ENCODE measurements at places on chromosomes 7 and 10.

DNA sequence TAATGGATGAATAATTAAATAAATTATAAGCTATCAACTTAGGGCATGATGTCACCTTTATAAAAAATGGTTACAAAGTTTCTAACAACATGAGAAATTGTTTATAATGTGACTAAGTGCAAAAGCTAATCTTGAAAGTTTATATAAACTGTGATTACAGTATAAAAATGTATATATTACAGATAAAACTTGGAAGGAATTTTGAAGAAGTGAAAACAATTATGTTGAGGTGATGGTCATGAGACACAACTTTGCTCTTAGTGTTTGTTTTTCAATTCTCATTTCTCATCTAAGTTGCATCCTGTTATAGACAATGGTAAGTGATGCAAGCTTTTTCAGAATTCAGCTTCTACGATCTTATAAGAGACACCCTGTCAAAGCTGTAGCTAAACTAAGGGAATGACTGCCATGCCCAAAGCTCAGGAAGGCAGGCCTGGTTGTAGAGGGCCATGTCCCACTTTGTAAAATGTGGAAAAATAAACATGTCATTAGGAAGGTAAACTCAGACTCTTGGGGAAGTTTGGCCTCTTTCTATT lies 23.9 kb downstream of the MACC1 start:
- DNase-seq = no peak

DNA sequence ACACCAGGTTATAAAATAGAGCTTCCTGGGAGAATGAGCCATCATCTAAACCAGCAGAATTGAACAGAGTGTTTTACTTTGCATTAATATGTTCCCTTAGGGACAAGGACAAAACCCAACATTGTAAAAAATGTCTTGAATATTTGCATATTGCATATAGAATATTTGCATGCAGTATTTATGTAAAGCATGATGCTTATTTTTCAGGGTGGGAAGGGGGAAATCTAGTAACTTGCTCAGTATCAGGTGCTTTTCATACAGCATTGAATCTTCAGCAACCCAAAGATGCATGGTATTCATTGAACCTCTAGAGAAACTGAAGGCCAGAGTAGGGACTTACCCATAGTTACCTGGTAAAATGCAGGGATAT lies 409.2 kb upstream of the ZMIZ1 start:
- no peak for DNase-seq

GRCh38 chr7:116576350-116577319 lies 51.8 kb downstream of the CAV1 start:
- DNase-seq = no peak

GRCh38 chr7:106071356-106071998 lies 40.6 kb downstream of the SYPL1 start:
- peak; percentile 41 for DNase-seq

GRCh38 chr10:81013771-81014170 lies 476.1 kb downstream of the SH2D4B start:
- no peak for DNase-seq

DNA sequence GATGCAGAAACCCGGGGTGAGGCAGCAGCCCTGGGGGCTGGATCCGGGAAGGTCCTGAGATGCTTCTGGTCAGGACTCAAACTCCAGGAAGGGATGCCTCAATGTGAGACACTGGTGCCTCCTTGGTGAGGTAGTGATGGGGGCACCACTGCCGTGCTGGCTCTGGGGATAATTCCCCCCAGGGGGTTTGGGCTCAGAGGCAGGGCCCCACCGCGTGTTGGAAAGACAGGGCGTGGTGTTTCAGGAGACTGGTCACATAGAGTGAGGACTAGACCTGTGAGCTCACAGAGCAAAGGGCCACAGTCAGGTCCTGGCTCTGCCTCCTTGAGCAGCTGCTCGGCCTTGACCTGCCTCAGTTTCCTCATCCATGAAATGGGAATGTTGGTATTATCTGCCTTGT lies 361.9 kb downstream of the GLRX3 start:
- DNase-seq = no peak

GRCh38 chr10:68208424-68209042 lies 23.4 kb downstream of the ATOH7 start:
- DNase-seq = no peak

GRCh38 chr10:96918214-96919002 lies 86.3 kb downstream of the LCOR start:
- no peak for DNase-seq

DNA sequence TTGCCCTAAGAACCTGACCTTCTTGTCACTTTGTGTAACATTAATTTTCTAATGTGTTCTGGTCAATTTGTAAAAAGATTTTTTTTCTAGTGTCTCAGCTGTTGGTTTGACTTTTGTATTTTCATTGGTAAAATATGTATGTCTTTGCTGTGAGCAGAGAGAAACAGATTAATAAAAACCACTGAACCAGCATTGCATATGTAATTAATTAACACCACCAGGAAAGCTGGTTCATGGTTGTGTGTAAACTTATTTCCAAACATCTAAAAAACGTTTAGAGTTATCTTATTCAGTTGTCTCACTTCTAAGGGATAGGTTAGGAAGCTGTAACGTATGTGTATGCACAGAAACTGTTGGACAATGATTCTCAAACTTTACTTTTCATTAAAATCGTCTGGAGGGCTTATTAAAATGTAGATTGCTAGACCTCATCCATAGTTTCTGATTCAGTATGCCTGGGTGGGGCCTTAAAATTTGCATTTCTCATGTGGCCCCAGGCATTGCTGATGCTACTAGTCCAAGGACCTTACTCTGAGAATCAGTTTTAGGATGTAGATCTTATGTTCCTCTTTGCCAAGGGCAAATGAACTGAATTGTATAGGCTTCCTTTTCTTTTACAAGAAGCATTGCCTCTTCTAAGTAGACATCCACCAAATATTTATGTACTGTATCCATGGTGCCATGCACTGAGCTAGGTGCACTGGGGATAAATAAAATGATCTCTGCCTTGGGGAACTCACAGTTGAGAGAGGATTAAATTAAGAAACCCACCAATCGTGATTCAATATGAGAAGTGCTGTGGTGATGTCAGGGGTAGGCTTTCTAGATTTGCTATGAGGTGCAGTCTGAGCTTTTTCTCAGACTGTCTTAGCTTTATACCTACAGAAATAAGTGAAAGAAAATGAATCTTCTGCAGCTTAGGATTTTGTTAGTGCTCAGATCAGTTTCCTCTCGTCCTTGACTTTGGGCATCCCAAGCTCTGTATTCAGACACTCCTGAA lies 98.7 kb downstream of the AUTS2 start:
- DNase-seq = no peak

GRCh38 chr7:65925040-65925439 lies 52.2 kb downstream of the VKORC1L1 start:
- DNase-seq = no peak

DNA sequence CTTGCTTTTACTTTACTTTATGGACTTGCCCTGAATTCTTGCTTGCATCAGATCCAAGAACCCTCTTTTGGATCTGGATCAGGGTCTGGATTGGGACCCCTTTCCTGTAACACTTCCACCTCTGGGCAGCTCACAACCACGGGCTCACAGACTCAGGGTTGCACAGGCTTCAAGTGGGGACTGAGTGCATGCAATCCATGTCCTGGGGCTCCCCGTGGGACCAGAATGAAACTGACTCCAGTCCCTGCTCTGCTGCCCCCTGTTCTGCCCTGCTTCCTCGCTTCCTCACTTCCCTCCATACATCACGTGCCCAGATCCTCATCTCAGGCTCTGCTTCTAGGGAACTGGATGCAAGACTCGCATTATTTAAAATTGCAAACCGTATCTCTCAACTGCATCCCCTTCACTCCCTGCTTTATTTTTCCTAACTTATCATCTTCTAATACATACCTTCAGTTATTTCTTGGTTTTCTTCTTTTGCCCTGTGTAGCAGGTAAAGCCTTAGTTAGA lies 23.3 kb upstream of the INMT start:
- DNase-seq = no peak

DNA sequence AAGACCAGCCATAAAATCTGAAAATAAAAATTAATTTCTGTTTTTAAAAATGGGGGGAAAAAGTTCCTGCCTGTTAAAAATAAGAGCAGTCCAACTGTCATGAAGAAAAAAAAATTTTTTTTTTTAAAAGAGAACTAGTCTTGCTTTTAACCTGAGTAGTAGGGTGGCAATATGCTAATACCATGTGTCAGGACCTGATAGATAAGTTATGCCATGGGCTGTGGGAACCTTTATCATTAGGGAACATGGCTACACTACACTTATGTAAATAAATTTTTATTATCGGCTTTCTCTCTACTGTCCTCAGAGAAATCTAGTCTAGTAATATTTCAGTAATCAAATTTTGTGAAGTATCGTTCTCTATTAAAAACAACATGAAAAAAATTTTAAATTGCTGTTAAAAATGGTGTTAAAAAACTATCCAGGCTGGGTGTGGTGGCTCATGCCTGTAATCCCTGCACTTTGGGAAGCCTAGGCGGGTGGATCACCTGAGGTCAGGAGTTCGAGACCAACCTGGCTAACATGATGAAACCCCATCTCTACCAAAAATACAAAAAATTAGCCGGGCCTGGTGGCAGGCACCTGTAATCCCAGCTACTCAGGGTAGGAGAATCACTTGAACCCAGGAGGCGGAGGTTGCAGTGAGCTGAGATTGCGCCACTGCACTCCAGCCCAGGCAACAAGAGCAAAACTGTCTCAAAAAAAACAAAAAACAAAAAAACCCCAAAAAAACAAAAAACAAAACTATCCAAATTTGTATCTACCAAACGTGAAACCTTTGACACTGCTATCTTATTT lies 20.7 kb downstream of the NT5C3A start:
- no peak for DNase-seq

GRCh38 chr10:30197186-30197585 lies 137.8 kb upstream of the JCAD start:
- DNase-seq = no peak

GRCh38 chr10:86665218-86665607 lies 3.1 kb upstream of the LDB3 start:
- no peak for DNase-seq

GRCh38 chr7:5477723-5478531 lies 54.3 kb upstream of the TNRC18 start:
- DNase-seq = no peak

- DNase-seq = no peak
Measured at GRCh38 chr10:69241575-69241974, 21.4 kb downstream of the HKDC1 start.

DNA sequence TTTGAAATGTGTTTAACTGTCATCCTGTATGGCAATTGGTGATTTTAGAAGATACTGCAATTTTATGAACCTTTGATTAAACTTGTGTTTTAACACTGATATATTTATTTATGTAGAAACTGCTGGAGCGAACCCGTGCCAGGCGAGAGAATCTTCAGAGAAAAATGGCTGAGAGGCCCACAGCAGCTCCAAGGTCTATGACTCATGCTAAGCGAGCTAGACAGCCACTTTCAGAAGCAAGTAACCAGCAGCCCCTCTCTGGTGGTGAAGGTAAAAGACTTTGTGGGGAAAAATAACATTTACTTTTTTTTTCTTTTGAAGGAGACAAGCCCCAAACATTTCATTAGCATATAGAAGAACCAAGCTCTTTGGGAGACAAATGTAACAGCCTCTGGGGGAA lies 6.5 kb downstream of the ANLN start:
- no peak for DNase-seq

DNA sequence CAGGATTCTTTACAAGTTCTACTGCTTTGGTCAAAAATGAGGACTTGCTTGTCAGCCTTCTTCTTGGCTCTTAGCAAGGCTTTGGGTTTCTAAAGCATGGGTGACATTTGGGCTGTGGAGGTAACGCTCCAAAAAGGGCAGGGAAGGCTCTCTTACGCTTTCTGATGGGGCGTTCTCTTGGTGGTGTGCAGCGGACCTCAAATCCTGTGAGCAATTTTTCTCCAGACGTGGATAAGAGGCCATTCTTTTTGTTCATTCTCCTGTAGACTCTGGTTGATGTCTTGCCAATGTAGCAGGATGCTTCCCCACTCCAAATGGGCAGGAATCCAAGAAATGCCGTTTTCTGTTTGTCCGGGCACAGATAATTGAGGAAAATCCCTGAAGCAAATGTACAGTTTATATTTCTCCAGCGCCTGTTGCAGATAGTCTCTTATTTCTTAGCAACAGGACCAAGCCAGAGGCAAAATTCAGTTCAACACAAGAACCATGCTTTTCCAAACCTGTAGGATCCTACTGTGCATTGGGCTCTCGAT lies 138.4 kb upstream of the NFE2L3 start:
- no peak for DNase-seq

DNA sequence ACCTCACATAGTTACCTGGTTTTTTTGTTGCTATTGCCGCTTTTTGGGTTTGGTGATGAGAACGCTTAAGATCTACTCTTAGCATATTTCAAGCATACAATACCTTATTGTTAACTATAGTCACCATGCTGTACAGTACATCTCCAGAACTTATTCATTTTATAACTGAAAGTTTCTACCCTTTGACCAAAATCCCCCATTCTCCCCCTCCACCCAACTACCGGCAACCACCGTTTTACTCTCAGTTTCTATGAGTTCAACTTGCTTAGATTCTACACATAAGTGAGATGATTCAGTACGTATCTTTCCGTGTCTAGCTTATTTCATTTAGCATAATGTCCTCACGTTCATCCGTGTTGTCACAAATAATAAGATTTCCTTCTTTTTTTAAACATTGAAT lies 86.7 kb upstream of the IL6 start:
- DNase-seq = peak; percentile 32

Measured in activated T-helper 2 cell treated with anti-CD3 and anti-CD28 coated beads, Interferon-gamma antibody, Interleukin-2, Interleukin-4, amounts not matched to agents 10 μg/mL and 5 μg/mL and 100 μg/mL, durations not matched to agents 14 hours and 24 hours and 36 hours (primary cell).